SK-N-DZ (cell line): ENCODE measurements at places on chromosomes 4 and X.

- no peak for DNase-seq
Measured at GRCh38 chr4:151599863-151600262, 160.9 kb downstream of the GATB start.

GRCh38 chrX:45660477-45660876 lies 459.8 kb upstream of the DIPK2B start:
- DNase-seq, result no peak

DNA sequence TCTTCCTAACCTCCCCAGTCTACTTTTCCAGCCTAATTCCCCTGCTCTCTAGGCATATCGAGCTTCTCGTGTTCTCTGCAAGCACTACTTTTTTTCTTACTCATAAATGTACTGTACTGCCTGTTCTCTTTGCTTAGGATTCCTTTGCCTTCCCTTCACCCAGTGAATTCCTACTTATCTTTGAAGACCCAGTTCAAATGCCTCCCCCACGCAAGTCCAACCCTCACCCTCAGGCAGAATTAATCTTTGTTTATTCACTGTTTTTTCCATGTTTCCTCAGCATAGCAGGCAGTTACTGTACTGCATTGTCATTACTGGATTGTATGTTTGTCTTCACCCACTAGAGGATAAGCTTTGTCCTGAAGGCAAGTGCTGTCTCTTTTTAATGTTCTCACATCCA lies 287.7 kb downstream of the BMPR1B start:
- DNase-seq, result no peak

GRCh38 chr4:8230891-8231290 lies 31.8 kb downstream of the SH3TC1 start:
- DNase-seq, result no peak

DNA sequence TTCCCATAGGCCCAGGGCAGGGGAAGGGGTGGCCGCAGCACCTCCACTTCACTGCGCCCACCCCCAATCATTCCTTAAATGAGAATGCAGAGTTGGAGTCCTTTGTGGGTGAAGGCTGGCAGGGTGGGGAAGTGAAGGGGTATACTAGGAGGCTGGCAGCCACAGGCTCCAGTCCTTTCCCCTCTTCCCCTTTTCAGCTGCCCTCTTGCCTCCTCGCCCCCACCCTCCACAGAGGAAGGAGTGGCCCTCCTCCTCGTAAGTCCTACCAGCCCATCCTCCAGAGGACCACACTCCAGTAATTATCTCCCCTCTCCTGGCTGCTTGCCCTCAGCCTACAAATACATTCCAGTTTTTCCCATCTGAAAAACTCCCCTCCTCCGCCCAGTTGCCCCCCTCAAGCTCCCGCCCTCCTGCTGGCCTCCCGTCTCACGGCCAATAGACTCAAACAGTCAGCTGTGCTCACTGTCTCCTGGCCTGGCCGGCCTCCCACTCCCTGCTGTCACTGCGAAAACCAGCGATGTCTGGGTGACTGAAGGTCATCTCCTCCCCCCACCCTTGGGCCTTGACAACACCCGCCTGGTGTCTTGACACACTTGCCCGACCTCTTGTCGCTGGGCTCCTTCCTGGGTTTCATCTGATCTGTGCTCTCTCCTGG lies 38.8 kb downstream of the EFNB1 start:
- DNase-seq, result no peak

DNA sequence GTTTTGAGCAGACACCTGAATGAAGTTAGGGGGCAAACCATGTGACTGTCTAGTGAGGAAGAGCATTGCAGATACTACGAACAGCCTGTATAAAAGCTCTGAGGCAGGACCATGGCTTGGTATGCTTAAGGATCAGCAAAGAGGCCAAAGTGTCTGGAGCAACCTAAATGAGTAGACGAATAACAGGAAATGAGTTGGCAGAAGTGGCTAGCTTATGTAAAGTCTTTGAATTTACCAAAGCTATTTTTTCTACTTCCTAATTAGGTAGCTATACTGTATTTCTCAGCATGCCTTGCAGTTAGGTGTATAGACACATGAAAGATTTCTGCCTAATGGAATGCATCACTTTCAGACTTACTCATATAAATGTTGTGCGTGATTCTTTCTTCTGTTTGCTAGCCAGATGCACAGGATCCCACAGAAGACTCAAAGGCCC lies 9.3 kb upstream of the GPRIN3 start:
- no peak for DNase-seq

DNA sequence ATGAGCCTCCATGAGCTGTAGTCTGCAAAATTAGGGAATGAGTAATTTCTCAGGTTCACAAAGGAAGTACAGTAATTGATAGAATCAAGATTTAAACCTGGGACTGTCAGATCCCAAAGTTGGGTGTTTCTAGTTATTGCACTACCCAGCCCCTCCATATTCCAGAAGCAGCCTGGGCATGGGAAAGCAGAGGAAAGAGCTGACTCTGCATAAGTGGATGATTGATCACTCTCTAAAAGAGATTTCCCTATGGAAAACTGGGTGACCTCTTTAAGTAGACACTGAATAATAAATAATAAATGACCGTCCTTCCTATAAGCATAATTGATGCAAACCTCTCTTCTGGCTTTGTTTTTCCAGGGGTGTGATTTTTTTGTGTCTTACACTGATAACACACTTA lies 5.2 kb downstream of the NAAA start:
- no peak for DNase-seq

- no peak for DNase-seq
Measured at GRCh38 chrX:100643956-100644860, at the start of gene SRPX2. TSS of gene SRPX2 (plus strand) at chrX:100644199. CDS start at chrX:100646323, 2,124 bp downstream.

DNA sequence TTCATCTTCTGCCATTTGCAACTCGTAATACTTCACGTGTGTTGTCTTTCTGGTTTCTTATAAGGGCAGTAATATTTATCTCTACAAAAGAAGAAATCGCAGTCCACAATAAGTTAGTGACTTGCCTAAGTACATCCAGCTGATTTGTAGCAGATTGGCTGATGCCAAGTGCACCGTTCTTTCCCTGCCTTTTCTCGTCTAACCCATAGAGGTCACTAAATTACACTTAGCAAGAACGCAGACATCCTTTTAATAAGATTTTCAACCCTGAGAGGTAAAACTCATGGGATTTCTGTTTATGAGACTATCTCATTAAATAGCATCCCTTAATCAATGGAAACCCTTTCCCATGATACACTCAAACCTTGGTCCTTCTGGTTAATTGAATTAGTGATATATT lies 408.6 kb upstream of the ACTRT1 start:
- no peak for DNase-seq

DNA sequence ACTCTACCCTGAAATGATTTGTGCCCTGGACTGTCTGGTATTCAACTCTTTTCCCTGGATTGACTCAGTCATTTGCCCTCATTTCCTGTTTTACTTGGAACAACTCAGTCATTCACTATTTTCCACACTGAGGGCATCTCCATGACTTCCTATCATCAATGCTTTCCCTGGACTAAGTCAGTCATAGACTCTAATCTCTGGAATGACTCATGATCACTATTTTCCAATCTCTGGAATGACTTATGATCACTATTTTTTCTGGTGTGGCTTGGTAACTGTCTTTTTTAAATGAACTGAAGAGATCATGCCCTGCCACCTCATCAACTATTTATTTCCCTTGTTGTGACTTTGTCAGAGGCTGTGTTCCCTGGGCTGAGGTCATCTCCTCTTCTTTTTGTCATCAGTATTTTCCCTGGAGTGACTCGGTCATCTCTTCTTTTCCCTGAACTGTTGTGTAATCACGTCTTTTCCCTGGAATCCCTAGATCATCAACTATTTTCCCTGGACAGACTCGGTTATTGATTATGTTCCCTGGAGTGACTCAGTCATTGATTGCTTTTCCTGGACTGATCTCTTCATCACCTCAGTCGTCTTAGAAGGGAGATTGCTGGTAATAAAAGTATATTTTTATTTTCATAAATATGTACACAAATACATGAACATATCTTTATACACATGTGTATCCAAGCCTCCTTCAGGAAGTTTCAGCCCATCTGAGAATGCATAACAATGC lies 327.1 kb upstream of the VCX start:
- DNase-seq, result no peak

- DNase-seq, result no peak
Measured at GRCh38 chr4:55947254-55947882, 1.4 kb upstream of the CEP135 start.

DNA sequence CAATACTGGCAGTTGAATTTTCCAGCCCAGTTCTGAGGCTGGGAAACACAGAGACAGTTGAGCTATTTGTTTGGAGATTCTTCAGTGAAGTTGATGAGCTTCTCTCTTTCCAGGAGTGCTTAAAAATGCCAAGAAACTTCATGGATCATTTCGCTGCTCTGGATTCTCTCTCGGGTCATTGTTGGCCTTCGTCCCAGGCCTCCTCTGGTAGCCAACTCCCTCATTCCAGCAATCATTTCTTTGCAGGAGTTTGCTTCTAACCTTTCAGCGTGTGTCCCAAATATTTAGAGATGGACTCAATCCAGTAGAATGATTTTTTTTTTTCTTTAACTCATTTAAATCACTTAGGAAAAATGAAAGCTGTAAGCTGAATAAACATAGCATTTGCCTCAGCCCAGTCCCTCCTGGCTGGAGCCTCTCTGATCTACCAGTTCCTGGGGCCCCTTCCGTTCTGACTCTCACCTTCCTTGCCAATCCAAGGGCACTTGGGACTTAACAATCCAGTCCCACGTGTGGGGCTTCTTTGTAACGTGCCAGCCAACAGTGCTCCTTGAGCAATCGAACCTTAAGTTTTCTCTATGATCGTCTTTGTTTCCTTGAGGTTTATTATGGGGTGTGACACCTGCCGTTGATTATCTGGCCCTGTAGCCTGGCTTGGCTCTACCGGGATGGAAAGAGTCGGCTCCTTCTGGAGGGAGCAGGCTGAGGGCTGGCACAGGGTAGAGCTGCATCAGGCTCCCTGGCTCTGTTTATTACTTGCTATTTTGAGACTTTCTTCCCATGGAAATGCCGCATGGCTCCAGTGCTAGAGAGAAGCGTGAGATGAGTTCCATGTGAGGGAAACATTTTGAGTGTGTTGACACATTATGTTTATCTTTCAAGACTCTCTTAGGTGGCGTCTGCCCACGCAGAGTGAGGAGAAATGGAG lies 80.4 kb upstream of the GPC4 start:
- DNase-seq, result no peak

GRCh38 chrX:123357941-123358340 lies 173.9 kb downstream of the GRIA3 start:
- no peak for DNase-seq

GRCh38 chr4:38516190-38516589 lies 147.8 kb upstream of the KLF3 start:
- DNase-seq, result no peak

GRCh38 chr4:13865871-13866669 lies 238.5 kb upstream of the BOD1L1 start:
- DNase-seq, result no peak

- no peak for DNase-seq
Measured at GRCh38 chrX:31021537-31021936, 50.3 kb downstream of the FTHL17 start.

- peak; percentile 9 for DNase-seq
Measured at GRCh38 chr4:58136604-58137003, 1026.4 kb upstream of the IGFBP7 start.

DNA sequence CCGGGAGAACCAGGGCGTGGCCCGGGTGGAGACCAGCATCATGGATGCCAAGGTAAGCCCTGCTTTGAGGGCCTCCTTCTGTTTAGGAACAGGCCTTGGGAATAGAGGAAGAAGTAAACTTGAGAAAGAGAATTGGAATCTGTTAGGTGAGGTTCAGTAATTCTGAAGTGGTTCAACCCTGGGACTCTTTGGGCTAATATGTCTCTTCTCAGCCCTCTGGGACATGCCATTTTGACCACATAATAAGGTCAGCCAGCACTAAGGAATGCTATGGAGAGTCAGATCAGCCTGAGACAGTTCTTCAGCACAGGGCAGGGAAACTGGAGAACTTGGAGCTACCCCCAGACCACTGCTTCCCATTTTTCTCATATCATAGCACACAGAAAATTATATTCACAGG lies 63.3 kb upstream of the PRPS1 start:
- no peak for DNase-seq

GRCh38 chrX:115531818-115532403 lies 29.1 kb upstream of the PLS3 start:
- DNase-seq, result no peak

DNA sequence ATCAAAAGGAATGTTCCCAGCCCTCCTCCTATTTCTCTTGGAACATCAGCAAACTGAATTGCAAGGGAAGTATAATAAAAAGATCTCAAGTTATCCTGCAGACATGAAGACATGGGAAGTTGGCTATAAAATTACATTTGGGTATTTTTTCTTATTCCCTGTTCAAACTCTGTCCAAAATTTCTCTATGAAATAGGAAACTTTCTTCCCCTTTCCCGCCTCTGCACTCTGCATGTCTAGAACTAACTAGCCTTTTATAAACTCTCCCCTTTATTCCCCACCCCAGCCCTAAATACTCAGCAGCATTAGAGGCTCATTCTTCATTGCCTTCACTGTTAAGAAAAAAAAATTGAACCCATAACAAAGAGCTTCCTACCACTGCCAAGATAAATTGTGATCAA lies 126.7 kb upstream of the EDNRA start:
- DNase-seq, result no peak

DNA sequence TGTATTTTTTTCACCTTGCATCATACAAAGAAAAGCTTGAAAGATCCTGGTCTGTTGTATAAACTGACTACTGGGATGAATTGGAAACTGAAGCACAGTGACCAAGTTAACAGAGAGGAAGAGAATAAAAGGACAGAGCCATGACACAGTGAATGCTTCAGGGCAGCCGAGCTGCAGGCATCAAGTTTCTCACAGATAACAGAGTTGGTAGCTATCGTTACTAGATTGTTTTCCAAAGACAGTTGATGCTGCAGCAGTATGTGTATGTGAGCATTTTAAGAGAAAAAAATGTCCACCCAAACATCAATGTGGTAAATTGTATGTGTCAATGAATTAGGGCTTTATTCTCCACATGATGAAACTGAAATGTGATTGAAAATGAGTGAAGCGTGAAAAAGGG lies 1032.7 kb downstream of the ADGRL3 start:
- DNase-seq, result no peak

- no peak for DNase-seq
Measured at GRCh38 chr4:138450546-138451275, 208.6 kb upstream of the SLC7A11 start.

- no peak for DNase-seq
Measured at GRCh38 chr4:140703463-140703862, 52.7 kb downstream of the TBC1D9 start.

DNA sequence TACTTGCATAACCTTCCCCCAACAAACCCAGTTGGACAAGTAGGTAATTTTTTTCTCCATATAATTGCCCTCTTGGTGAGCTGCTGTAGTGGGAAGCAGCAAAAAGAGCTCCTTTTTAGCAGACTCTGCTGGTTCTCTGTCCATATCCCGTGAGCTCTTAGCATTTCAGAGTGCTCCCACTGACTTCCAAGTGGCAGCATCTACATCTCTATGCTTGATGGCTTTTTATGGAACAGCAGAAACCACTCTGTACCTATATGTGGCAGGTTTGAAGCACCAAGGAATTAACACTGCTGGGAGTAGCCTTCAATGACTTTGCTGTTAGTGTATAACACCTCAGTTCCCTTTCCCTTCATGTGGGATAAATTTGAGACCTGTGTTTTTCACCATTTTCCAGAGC lies 168.4 kb upstream of the NHS start:
- no peak for DNase-seq
